Activated T-helper 2 cell treated with anti-CD3 and anti-CD28 coated beads, Interferon-gamma antibody, Interleukin-2, Interleukin-4, amounts not matched to agents 10 μg/mL and 5 μg/mL and 100 μg/mL, durations not matched to agents 14 hours and 24 hours and 36 hours (primary cell): ENCODE measurements at places on chromosomes 4 and X. TPM values are rescaled to one million over a fixed set of nuclear protein-coding genes. Genes with fewer than 3 reads are reported as not detected.

DNA sequence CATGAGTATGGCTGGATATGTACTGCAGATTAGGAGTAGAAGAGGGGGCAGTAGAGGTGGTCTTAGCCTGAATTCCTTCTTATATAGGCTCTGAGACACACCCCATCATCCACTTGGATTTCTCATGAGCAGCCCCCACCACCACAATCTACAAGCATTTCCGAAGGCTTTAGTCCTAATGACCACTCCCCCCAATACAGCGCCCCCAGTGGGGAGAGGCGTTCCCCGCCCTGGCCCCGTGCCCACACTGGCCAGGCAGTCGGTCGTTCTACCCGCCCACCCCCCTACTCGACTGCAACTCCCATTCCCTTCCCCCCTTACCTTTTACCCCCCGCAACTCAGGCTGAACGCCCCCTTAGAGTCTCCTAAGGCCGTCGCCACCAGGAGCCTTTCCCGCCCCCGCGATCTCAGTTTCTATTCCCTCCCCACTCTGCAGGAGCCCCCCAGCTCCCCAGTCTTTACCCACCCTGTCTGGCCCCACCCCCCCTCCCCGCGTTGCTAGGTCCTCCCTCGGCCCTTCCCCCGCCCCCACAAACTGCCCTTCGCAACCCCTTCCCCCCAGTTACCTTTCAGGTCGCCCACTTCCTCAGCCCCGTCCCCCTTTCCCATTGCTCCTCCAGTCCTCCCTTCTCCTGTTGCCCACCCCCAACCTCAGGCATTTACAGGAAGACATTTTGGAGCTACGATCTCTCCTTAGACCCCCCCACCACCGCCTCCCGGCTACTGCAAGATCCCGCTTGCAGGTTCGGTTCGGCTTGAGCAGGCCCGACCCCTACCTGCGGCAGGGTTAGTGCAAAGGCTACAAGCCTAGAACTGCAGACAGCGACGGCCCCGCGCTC, 468 bp downstream of the ZMYM3 start:
- peak; percentile 15 for DNase-seq

- no peak for DNase-seq
Measured at GRCh38 chrX:22739276-22739675, 260.5 kb upstream of the DDX53 start.

DNA sequence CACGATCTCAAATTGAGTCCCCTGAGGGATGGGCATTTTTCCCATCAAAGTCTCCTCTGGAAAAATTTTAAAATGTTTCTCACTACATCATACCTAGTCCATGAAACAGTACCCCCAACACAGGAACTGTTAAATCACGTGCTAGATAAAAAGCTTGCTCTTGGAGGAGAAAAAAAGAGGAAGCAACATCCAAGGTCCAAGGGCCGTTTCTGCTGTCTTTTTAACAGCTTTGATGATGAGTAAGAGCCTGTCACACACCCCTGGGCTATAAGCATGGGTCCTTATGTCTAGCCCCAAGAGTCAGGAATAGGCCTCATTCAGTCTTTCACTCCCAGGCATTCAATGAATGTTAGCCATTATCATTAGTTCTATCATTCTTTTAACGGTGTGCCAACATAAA, 128.9 kb downstream of the SH3KBP1 start:
- no peak for DNase-seq

DNA sequence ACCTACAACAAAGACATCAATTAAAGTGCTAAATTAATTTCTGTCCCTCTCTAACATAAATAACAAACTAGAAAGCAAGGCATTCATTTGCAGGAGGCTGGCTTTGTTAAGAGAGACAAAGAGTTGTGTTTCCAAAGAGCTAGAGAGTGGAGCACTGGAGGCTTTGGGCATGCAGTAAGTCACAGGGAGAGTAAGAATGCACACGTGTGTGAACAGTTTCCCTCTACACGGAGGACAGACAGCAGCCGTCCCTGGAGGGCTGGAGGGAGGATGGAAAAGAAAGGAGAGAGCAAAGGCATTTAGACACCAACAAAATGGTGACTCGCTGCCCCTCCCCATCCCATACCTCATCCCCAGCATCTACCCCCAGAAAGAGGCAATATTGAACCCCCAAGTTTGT, 20.4 kb upstream of the DCHS2 start:
- DNase-seq = no peak

GRCh38 chrX:15674514-15674840, 9.9 kb upstream of the CLTRN start:
- no peak for DNase-seq

- DNase-seq = peak; percentile 37
Measured at GRCh38 chr4:145098675-145099037, 545 bp downstream of the ABCE1 start.

GRCh38 chrX:41119803-41120202, 34.6 kb downstream of the USP9X start:
- no peak for DNase-seq

GRCh38 chr4:80134936-80135701, 62.1 kb upstream of the ANTXR2 start:
- DNase-seq = no peak

- DNase-seq = no peak
Measured at GRCh38 chr4:145881576-145881975, 57.0 kb downstream of the ZNF827 start.

DNA sequence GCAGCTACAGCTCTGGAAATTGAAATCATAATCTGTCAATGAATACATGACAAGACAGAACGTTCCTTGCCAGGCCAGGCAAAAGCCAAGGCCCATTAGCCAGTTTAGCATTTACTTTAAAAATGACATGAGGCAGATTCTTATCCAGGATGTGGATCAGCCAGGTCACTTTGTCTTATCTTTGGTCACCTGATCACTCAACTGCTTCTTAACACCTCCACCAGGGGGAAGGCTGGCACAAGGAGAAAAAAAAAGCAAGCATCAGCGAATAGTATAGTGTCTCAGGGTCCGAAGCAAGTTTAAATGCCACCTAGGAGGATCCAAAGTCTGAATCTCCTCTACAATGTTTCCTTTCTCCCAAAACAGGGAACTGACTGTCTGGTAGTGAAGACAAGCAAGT, 18.8 kb downstream of the ATP1B4 start:
- DNase-seq = peak; percentile 13

DNA sequence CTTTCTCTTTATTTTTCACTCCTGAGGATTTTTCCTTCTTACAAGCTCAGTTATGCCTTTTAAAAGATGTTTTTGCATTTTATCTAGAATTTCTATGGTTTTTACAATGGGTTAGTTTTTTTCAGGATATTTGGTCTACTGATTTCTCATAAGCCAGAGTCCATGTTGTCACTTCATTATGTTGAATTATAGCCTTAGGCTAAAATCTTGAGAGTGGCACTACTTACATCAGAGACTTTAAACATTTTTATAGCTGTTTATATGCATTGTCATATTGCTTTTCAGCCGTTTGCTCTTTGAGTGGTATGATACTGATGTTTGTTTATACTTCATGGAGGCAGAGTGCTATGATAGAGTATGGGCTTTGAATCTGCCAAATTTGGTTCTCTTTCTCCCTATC, 36.4 kb downstream of the CXorf58 start:
- no peak for DNase-seq

- no peak for DNase-seq
Measured at GRCh38 chrX:130264573-130264972, 4.1 kb downstream of the ZNF280C start.

DNA sequence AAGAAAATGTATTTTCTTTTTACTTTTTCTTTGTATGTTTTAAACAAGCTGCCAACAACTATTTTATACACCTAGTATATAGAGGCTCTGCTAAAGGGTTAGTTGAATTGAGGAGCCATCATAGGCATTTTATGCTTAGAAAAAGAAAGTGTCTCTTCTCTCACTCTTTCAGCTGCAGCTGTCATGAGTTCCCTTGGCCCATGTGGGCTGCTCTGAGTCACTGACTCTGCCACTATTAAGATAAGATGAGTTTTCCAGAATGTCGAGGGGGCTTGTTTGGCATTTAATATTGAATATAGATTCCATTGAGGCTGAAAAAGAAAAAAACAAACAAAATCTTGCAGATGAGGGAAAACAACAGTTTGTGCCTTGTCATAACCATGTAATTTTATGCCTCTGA, 126.0 kb upstream of the PAQR3 start:
- DNase-seq = no peak

GRCh38 chr4:107548211-107548905, 171.7 kb downstream of the PAPSS1 start:
- DNase-seq = no peak

- no peak for DNase-seq
Measured at GRCh38 chr4:129968366-129968765, 872.4 kb downstream of the C4orf33 start.

GRCh38 chr4:39710098-39710896, 12.4 kb downstream of the UBE2K start:
- no peak for DNase-seq

GRCh38 chrX:129606918-129607317, 47.8 kb downstream of the APLN start:
- peak; percentile 10 for DNase-seq

- no peak for DNase-seq
Measured at GRCh38 chrX:44244008-44244407, 99.5 kb downstream of the EFHC2 start.

DNA sequence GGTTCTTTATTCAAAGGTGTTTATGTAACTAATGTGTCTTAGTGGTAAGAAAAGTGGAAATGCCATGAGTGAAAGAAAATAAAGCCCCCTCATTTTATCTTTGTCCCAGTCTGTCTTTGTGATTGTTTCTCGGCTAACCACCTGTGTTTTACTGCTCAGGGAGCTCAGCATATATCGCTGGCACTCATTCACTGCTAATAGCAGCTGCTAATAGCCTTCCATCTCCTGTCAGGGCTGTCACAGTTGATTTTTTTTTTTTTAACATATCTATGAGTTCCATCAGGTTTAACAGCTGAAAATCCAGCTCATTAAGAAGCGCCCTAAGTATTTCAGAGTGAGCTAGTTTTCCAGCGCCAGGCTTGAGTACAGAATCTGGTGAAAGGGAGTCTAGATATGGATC, 205.6 kb downstream of the RBMX2 start:
- DNase-seq = no peak

GRCh38 chr4:168496834-168497233, at the start of gene PALLD:
TSS of gene PALLD (plus strand) at chr4:168497052.
- no peak for DNase-seq

DNA sequence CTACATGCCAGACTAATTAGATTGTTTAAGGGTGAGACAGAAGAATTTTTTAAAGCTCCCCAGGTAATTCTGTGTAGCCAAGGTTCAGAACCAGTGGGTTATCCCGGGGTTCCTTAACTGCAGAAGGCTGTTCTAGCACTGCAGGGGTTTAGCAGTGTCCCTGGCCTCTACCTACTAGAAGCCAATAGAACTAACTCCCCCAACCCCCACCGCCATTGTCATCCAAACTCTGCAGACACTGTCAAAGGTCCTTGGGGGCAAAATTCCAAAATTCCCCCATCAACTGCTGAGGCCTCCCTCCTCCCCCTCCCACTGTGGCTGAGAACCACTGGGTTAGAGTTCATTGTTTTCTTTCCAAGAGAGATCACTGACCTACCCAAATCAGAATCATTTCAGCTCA, 66.4 kb downstream of the MOSPD2 start:
- DNase-seq = no peak

DNA sequence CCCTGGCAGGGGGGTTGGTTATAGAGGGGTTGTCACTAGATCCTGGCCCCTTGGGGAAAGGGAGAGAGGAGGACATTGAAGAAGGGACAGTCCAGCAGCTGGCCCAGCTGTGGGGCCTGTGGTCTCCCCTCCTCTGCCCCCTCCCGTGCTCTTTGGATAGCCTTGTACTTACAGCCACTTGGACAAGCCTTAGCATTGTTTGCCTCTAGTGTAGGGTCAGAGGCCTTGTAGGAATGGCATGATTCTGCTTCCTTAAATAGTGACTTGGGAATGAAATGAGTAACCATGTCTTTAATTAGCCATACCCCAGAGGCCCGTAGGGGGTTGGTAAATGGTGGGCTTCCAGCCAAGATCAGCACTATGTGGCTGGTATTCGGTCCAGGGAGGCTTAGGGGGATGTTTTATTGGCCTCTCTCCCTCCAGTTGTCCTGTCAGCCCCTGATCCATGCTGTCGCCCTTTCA, 230.6 kb downstream of the PTTG2 start:
- no peak for DNase-seq

DNA sequence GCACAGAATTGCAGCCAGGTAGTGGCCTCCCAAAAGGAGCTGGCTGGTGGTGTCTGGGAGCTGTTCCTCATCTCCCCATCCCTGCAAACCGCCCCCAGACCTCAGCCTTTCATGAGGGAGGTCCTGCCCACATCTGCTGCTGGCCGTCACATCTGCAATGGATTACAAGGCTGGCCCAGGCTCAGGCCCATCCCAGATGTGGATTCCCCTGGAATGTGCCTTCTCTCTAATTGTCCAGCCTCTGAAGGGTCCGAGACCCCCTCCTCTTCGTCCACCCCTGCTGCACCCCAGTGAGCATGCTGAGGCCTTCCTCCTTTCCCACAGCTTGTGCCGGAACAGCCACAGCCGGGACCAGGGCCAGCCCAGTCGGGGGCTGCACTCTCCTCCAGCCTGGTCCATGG, 115.0 kb upstream of the NALF2 start:
- no peak for DNase-seq

- no peak for DNase-seq
Measured at GRCh38 chr4:110130576-110131358, 67.6 kb downstream of the ELOVL6 start.

DNA sequence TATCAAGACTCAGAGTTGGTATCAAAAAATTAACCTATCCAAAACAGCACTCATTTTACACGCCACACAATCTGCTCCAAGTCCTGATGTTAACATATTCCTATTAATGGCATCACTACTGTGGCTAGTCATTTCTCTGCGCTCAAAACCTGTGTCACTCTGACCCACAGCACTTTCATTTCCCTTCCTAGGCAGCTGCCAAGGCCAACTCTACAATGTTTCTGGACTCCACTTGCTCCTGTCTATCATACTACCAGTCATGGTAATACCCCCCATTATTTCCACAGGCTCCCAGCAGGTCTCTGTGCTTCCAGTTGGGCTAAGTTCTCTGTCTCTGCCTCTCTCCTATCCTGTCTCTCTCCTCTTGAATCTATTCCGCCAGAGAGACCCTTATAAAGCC, 323.6 kb downstream of the NR3C2 start:
- DNase-seq = no peak

GRCh38 chr4:48727666-48728459, 52.2 kb downstream of the FRYL start:
- no peak for DNase-seq

- no peak for DNase-seq
Measured at GRCh38 chr4:169271692-169272007, 894 bp upstream of the SH3RF1 start.

GRCh38 chr4:27084685-27085361, 224.2 kb downstream of the STIM2 start:
- no peak for DNase-seq

- DNase-seq = no peak
Measured at GRCh38 chr4:132328761-132329160, 820.3 kb upstream of the PCDH10 start.

TMEM255A gene
- not detected in 2 replicates for total RNA-seq

TMPRSS11F gene
- not detected in 2 replicates for total RNA-seq

FABP2 gene
- total RNA-seq = not detected in 2 replicates

PCDH19 gene
- total RNA-seq = not detected in 2 replicates

CXCL10 gene
- total RNA-seq = 1.3 and 1.4 TPM in 2 replicates

PNMA6A gene
- 0.87 and 1.5 TPM in 2 replicates for total RNA-seq

IL1RAPL1 gene
- total RNA-seq = not detected in 2 replicates

RBMX gene
- total RNA-seq = 287 and 311 TPM in 2 replicates

MGARP gene
- total RNA-seq = not detected in 2 replicates

CXXC4 gene
- not detected in 2 replicates for total RNA-seq

RBMXL3 gene
- not detected in 2 replicates for total RNA-seq

VEGFC gene
- total RNA-seq = 0.11 TPM in 1 of 2 replicates, not detected in the other
